ENCODE measurements at places on chromosomes 7 and 10.

DNA sequence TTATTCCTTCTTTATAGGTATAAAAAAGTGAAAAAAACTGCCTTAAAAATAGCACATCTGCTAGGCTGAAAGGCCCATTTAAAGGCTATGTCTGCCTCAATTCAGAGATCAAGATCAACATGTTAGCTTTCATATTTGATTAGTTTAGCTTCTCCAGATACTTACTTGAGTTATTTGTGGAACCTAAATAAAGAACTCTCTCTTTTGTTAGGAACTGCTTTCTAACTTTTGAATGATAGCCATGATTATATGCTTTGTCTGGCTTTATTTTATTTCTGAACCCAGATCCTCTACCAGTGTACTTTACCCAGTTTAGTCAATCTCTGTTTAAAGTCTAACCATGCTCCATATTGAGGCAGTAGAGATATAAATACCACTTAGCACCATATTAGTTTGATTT, 515.5 kb upstream of the SEMA3D start:
- no peak for DNase-seq

DNA sequence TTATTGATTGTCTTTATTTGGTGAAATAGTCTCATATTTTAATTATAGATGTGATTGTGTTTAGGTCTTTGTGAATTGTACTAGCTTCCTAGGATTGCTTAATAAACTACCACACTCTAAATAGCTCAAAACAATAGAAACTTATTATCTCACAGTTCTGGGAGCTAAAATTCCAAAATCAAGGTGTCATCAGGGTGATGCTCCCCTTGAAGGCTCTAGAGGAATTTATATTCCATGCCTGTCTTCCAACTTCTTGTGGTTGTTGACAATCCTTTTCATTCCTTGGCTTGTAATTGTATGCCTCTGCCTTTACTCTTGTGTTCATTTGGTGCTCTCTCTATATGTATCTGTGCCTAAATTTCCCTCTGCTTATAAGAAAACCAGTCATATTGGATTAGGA, 155.3 kb upstream of the AKR1E2 start:
- DNase-seq: no peak

- DNase-seq: peak; percentile 58
These were observed 121.7 kb upstream of the TRIM24 start for GRCh38 chr7:138338361-138338760.

GRCh38 chr10:13743101-13743693, 156.4 kb downstream of the PRPF18 start:
- peak; percentile 49 for DNase-seq

DNA sequence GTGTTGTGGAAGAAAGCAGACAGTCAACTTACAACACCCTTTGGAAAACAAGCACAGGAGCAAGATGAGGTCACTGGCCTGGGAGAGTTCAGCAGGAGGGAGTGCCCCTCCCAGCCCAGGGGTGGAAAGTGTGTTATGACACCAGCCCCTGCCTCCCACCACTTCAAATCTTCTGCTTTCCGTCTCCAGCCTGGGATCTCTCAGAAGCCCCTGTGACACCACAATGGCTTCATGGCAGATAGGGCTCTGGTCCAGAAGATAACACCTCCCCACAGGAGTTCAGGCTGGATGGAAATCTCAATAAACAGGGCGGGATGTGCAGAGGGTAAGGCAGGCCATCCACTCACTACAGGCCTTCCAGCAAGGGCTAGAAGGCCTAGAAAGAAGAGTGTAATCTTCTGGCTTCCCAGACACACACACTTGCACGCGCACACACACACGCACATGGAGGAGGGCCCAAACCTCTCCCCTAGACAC, 48.7 kb upstream of the ZMIZ1 start:
- DNase-seq: no peak
